ENCODE measurements at places on chromosomes 13 and 19. TPM values are rescaled to one million over a fixed set of nuclear protein-coding genes. Genes with fewer than 3 reads are reported as not detected.

KLF1 gene
- 0.05 TPM for total RNA-seq

KIR2DL3 gene
- total RNA-seq: not detected

PNMA8C gene
- not detected for total RNA-seq

CLASRP gene
- 63.0 TPM for total RNA-seq

KHSRP gene
- 206 TPM for total RNA-seq

INSL3 gene
- not detected for total RNA-seq

ADAT3 gene
- 5.2 TPM for total RNA-seq

ZNF69 gene
- total RNA-seq: not detected

LYL1 gene
- 0.85 TPM for total RNA-seq

P2RY11 gene
- 5.2 TPM for total RNA-seq

NCR1 gene
- not detected for total RNA-seq

TGFBR3L gene
- 0.63 TPM for total RNA-seq

URAD gene
- total RNA-seq: not detected

PLPP2 gene
- 112 TPM for total RNA-seq

CCDC194 gene
- not detected for total RNA-seq

PTGIR gene
- not detected for total RNA-seq

RYR1 gene
- total RNA-seq: 6.3 TPM

TMIGD2 gene
- not detected for total RNA-seq

ZMYM2 gene
- total RNA-seq: 18.3 TPM

SLC10A2 gene
- not detected for total RNA-seq

ZNF560 gene
- not detected for total RNA-seq

AKAP11 gene
- total RNA-seq: 4.3 TPM

CD70 gene
- total RNA-seq: 12.1 TPM

SYNE4 gene
- total RNA-seq: 0.15 TPM

PRSS57 gene
- 0.17 TPM for total RNA-seq

OR7C1 gene
- not detected for total RNA-seq

ARL11 gene
- total RNA-seq: not detected

DAND5 gene
- total RNA-seq: 0.07 TPM

KRTDAP gene
- not detected for total RNA-seq

CATSPERD gene
- total RNA-seq: not detected

IGFL1 gene
- total RNA-seq: 2.3 TPM

TMC4 gene
- total RNA-seq: 0.77 TPM

RNF17 gene
- not detected for total RNA-seq

KLK2 gene
- 0.13 TPM for total RNA-seq

MCEMP1 gene
- total RNA-seq: not detected

TSHZ3 gene
- total RNA-seq: 3.0 TPM

RUBCNL gene
- total RNA-seq: 0.09 TPM

CALR gene
- 541 TPM for total RNA-seq

TDRD3 gene
- 4.9 TPM for total RNA-seq

PRR19 gene
- 3.7 TPM for total RNA-seq

GRK1 gene
- total RNA-seq: 0.19 TPM

CFAP97D2 gene
- not detected for total RNA-seq

PCDH8 gene
- not detected for total RNA-seq

GRIN3B gene
- 2.6 TPM for total RNA-seq

FUT6 gene
- total RNA-seq: not detected

KMT2B gene
- 49.7 TPM for total RNA-seq

ALKBH6 gene
- total RNA-seq: 25.8 TPM

VAV1 gene
- total RNA-seq: 6.7 TPM

SBK2 gene
- total RNA-seq: 1.9 TPM

DIRAS1 gene
- total RNA-seq: 4.0 TPM
